ENCODE measurements at places on chromosomes 5 and 9.

DNA sequence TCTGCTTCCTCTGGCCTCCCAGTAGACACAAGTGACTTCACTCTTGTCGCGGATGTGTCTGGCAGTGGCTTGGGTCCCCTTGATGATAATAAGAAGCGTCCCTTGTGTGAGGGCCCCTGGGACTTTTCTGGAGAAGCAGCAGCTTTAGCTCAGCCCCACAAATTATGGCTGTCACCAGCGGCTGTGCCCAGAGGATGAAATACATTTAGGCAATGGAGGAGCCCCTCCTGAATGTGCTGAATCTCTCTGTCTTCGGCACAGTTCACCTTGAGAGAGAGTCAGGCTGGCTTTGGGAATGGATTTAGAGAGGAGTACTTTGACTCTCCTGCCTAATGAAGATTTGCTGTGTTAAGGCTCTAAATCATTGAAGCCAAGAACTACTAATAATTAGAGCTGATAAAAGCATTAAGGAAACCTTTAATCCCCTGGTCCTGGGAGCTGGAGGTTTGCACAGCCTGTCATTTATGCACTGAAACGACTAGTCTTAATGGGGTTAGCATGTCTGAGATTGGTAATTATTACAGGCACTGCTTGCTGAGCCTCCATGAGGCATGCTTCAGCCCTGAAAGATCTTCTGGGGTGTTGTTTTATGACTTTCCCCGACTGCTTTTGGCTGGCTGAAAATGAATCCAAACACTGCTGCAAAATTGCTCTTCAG, 127.0 kb downstream of the TENT4A start:
- DNase-seq = no peak

DNA sequence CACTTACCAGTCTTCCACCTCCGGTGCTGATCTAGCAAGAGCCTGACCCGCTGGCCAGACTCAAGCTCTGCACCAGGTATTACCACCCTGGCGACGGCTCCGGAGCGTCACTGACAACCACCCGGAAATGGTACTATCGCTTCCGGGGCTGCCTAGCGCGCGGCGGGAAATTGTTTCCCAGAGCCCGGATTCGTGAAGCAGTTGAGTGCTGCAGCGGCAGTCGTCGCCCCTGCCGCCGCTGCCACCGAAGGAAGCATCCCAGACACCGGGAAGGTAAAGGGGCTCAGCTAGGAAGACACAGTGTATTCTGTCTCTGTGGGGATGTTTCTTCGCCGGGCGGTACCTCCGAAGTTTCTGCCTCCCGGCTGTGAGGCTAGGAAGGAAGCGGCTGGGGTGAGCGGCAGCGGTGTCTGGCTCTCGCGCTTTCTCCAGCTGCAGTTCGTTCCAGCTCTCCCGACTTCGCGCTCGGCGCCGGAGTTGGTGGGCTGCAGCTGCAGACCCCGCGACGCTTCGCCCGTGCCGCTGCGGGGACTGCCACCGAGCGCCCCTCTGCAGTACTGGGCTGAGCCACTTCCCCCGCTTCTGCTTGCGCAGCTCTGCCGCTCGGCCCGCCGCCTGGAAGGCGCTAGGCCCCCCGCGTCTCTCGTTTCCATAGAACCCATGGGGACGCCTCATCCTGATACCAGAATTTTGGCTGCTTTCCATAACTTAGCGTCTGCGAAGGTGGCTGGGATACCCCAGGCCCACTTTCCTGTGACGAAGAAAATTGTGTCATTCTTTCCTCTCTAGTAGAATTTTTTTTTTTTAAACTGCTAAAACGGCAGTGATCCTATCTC, at the start of the genes KIAA0825 and SLF1:
TSS of gene KIAA0825 (minus strand) at position 112 of the 836 bp plus-strand sequence. CDS start 81,478 bp downstream, outside the sequence.
TSS of gene SLF1 (plus strand) at position 177 of the 836 bp plus-strand sequence. CDS start 10,142 bp downstream, outside the sequence.
- DNase-seq = peak; percentile 96

DNA sequence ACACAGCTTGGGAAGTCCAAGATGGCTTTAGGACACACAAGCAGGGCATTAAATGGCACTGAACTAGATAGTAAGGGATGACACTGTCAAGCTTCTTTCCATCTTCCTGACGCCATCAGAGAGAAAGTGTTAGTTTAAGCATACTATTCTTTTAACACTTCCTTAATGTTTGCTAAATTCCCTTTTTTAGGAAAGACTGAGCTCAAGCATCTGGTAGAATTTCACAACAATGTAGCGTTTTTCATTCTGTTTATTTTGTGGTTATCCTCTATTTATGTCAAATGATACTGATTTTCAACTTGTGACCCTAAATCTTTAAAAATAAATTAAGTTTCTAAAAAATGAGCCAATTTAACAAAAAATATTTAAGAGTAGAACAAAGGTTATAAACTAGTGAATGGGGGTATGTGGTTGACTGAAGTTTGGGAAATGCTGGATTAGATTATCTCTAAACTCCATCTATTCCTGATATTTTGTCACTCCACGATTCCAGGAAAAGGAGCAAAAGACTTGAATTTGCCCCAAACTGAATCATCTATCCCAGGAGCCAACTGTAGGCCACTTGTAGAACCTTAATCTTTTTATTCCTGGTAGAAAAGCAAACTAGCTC, 147.4 kb upstream of the KLF9 start:
- DNase-seq = peak; percentile 59

DNA sequence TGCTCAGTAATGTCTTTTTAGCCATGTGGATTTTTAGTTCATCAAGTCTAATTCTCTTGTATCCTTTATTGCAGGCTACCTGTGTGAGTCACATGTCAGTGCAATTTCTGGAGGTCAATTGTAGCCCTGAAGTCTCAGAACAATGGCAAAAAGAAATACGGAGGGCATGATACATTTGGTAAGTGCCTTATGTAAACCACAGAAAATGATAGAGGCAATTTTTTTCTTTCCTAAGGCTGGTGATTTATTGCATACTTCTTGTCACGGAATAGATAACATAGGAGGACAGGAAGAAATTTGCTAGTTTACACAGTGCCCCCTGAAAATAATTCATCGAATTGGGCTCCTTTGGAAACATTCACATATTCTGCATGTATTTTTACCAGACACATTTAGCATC, 235.9 kb downstream of the DMRTA1 start:
- DNase-seq = no peak

DNA sequence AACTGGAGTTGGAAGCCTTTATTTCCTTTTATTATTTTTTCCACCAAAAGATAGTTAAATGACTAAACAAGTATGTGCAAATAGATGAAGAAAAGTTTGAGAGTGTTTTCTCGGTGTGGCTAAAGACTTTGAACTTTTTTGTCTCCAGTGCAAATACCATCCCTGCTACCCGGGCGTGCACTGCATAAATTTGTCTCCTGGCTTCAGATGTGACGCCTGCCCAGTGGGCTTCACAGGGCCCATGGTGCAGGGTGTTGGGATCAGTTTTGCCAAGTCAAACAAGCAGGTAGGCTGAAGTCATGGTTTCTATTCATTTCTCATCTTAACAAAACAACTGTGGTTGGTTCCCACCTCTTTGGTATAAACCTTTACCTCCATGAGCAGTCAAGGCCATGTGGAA, 26.4 kb downstream of the THBS4 start:
- no peak for DNase-seq

GRCh38 chr9:129310666-129311350, 132.7 kb upstream of the IER5L start:
- no peak for DNase-seq

DNA sequence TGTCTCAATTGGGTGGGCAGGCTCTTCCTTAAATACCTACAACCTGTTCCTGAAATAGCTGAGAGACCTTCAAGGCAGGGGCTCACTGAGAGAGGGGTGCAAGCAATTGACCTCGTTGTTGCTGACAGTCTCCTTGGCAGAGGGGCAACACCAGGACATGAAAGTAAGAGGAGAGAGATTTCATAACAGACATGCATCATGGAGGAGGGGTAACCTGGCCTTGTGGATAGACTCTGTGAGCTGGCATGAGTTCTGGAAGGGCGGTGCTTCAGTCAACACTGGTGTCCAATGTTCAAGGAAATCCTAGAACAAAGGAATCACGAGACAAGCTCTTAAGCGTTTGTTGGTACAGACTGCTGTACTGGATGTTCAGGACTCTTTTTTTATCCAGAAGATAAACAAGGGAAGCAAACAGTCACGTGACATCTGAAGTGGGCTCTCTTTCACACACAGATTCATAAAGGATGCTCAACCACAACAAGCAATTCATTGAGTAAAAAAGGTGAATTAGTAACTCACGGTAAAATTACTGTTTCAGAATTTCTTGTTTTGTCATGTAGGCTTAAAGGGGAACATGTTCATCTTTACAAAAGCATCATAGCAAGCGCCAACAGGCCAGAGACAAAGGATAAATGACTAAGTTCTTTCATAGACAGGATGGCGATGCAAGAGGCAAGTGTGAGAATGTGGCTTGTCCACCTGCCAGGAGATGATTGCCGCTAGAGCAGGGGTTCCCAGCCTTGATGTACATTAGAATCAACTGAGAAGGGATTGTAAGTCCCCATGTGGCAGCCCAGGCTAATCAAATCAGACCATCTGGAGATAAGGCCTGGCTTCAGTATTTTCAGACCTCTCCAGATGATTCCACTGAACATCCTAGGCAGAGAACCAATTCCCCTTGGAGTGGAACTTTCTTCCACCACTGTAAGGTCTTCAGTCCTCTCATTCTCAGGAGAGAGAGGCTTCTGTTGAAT, 20.7 kb downstream of the ANKRA2 start:
- no peak for DNase-seq

DNA sequence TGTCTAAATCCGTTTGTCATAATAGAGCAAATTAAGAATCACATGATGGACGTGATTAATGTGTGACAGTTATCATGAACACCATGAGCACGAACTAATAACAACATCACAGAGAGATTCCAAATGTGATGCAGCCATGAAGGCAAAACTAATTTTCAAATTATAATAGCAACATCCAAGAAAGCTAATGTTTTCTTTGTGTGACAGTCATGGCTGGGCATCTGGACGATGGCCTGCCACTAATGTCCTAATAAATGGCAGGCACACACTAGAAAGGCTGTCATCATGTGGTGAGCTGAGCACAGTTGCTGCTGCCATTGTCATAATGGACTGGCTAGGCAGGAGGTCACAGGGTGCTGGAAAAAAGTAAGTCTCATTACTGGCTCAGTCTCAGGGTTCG, 280.0 kb upstream of the EFNA5 start:
- DNase-seq = no peak

DNA sequence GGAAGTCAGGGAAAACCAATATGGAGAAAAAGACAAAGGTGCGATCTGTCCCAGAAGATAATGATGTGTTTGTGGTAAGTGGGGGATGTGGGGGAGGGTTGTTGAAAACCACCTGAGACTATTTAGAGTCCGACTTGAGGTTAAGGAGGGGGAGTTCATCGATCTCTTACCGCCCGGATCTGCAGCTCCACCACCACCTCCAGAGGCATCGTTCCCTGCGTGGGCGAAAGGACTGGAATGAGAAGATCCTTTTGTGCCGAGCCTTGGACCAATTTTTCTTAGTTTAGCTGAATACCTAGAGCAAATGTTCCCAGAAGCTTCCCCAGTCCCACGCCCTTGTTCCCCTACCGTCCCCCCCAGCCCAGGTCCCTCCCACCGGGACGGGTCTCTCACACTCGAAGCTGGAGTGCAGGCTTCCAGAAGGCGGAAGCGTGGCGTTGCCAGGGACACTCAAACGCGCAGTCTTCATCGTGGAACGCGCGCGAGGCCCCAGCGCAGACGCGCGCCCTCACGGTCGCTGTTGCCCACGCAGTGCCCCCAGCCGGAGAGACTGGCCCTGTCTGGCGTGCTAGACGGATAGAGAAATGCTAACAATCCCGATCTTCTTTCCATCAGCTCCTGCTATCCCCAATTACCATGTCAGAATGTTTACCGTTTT, at the start of gene SPATA6L:
TSS of gene SPATA6L (minus strand) at position 439 of the 658 bp plus-strand sequence. CDS start at position 209, 230 bp downstream.
- peak; percentile 70 for DNase-seq

GRCh38 chr5:132751971-132752580, 4.8 kb downstream of the CCNI2 start:
- no peak for DNase-seq

DNA sequence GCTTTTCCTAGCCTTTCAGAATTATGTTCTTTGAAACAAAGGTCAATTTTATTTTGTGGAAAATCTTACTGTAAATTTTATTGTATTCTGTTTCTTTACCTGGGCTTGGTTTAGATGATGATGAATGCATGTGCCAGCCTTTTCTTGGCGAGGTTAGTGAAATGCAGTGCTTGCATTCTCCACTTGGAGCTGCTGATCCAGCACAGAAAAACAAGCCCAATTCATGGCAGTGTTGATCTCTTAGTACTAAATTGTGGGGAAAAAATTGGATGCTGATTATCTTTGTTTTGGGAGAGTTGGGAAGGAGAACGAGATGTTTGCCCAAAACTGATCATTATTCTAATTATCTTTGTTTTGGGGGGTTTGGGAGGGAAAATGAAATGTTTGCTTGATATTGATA, 3.7 kb downstream of the HABP4 start:
- peak; percentile 69 for DNase-seq

DNA sequence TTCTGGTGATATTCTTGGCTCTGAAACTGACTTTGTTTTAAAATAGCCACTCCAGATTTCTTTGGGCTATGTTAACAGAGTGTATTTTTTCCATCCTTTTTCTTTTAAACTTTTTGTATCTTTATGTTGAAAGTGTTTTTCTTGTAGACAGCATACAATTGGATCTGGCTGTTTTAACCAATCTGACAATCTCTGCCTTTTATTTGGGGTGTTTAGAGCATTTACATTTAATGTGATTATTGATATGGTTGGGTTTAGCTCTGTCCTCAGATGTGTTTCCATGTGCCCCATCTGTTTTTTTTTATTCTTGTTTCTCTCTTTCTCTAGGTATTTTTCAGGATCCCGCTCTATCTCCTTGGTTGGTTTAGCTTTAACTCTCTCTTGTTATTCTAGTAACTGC, 10.7 kb downstream of the SLC6A18 start:
- no peak for DNase-seq

- DNase-seq = no peak
These were observed 66.5 kb downstream of the MED10 start for GRCh38 chr5:6311568-6312501.

- no peak for DNase-seq
These were observed 1.1 kb downstream of the CPLX2 start for GRCh38 chr5:175872287-175873087.

DNA sequence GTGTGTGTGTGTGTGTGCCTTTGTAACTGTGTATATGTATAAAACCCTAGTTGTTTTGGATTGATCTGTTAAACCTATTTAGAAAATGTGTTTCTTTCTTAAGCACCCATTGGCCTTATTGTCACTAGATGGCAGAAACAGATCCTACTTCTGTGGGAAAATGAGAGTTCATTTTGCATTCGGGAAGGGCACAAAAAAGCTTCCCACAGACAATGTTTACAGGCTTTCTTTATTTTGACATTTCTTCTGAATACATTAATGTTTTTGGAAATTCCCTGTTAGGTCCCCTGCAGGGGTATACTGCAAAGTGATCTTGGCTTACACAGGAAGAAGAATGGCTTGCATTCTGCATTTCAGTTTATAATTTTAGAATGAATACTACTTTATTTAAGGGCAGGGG, 481.8 kb upstream of the ARRDC3 start:
- DNase-seq = no peak
